ENCODE measurements at places on chromosomes 4 and X. TPM values are rescaled to one million over a fixed set of nuclear protein-coding genes. Genes with fewer than 3 reads are reported as not detected.

- no peak for DNase-seq
These were observed 16.1 kb downstream of the HADH start for GRCh38 chr4:108005807-108006206.

GRCh38 chr4:178027796-178028195 is 585.6 kb upstream of the AGA start:
- DNase-seq, result no peak

DNA sequence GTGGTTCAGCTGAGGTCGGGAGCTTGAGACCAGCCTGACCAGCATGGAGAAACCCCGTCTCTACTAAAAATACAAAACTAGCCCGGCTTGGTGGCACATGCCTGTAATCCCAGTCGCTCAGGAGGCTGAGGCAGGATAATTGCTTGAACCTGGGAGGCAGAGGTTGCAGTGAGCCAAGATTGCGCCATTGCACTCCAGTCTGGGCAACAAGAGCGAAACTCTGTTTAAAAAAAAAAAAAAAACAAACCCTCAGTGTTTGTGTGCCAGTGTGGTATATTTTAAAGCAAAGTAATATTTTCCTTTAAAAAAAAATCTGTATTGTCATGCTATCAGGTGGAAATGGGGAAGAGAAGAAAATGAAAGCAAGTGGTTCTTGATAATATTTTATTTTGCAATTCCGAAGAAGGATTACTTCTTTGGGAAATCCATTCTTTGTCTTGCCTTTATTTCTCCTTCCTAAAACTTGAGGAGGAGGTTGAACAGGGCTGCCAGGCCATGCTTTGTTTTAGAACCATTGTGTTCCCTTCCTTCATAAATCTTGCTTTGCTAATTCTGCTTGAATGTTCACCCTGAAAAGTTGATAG is 14.4 kb downstream of the ALG13 start:
- DNase-seq, result no peak

SMARCA5 gene
- 44.9 TPM for total RNA-seq

- no peak for DNase-seq
These were observed 40.5 kb downstream of the SETD7 start for GRCh38 chr4:139515531-139515958.

- DNase-seq, result no peak
These were observed 24.1 kb downstream of the PDLIM5 start for GRCh38 chr4:94475794-94476193.

SSX1 gene
- total RNA-seq, result not detected

- peak; percentile 21 for DNase-seq
These were observed 6.1 kb upstream of the SH3BP2 start for GRCh38 chr4:2786794-2787229.

DNA sequence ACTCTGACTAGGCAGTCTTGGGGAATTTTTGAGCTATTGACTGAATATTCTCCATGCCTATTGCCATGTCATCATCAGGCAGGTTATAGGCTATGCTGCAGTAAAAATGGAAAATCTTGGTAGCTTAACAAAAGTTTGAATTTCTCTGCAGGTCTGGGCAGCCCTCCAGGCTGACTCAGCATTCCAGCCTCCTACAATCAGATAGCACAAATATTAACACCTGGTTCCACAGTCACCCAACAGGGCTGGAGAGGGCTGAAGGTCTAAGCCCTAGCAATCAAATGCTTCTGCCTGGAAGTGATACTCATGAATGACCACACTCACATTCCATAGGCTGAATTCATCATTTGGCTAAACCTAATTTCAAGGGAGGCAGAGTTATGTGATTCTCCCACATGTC is 9.6 kb upstream of the PPP3CA start:
- peak; percentile 60 for DNase-seq

RBMXL3 gene
- total RNA-seq, result not detected

NDNF gene
- 9.8 TPM for total RNA-seq

DNA sequence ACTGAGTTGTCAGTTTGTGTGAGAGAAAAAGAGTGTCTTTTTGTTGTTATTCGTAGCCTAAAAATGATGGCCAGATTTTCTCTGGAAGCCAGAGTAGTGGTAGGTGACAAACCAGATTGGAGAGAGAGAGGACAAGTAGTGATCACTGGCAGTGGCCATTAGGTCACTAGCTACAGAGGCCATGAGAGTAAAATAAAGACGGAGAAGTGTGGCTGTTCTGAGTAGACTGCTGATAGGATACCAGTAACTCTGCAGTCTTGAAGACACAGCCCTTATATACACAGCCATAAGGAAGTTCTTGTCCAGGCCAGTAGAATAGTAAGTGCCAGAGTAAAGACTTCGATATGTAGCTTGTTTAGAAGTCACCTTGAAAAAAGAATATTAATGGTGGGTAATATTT is 7.7 kb downstream of the SLC30A9 start:
- DNase-seq, result no peak

- DNase-seq, result no peak
These were observed 640.6 kb downstream of the RPA4 start for GRCh38 chrX:97524340-97524739.

DNA sequence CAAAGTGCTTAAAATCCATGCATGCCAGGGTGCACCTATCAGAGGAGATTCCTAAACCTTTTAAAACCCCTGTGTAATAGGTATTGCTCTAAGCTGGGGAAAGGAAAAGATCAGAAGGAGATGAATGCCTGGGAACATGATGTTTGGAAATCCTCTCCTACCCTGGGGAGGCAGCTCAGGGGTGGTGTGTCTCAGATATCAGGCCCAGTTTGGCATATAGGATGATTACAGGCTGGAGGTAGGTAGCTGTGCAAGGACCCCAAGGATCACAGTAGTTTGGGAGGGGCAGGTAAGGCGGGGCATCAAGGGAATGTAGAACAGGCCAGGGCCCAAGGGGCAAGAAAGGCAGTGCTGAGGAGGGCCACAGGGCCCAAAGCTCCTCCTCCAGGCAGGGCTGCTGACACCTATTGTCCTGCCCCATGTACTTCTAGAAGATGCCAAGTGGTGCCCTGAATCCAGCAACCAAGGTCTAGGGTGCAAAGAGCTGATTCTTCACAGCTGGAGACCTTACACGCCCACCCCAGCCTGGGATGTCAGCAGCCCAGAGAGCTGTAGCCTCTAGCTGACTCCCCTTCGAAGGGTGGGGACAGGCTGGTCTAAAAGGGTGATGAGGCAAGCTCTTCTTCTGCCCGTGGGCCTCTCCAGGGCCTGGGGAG is 17.6 kb downstream of the SASH3 start:
- DNase-seq, result peak; percentile 52

- DNase-seq, result no peak
These were observed 1.1 kb downstream of the BMPR1B start for GRCh38 chr4:94758700-94759399.

DNA sequence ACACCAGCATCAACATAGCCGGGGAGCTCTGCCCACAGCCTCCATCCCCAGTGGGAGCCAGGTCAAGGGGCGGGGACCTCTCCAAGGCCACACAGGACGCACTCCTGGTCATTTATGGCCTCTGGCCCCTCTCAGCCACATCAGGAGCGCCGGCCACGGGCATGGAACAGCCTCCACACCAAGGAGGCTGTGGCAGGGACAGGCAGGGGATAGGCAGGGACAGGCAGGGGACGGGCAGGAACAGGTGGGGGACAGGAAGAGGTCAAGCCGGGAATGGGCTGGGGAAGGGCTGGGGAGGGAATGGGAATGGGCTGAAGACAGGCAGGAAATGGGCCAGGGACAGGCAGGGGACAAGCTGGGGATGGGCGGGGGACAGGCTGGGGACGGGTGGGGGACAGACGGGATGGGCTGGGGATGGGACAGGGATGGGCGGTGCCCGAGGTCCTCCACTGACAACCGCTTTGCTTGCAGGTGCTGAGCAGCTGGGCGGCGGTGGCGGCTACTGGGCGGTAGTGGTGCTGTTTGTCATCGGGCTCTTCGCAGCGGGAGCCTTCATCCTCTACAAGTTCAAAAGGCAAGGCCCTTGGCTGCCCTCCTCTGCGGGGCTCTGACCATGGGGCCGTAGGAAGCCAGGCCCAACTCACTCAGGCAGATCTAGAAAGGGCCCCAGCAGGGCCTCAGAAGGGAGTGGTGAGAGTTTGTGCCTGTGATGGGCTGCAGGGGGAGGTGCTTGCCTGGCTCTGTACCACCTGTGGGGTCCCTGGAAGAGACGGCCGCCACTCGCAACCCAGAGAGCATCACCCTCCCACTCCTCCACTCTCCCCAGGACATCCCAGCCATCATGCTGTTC is 205.6 kb downstream of the AFAP1 start:
- DNase-seq, result no peak

DNA sequence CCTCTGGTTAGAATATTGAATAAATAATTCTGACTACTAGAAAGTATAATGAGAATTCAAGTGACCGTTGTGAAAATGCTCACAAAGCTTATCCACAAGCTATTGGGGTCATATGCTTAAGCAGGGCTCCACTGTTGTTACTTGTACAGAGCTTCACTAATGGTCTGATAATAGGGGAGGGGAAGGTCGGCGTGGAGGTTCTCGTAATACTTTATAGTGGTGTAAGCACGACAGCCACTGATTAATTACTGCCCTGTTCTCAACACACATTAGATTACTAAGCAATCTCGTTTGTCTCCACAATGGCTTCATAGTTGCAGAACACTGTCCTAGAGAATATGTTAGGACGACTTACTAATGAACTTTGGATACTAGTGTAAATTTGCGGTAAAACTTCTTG is 11.6 kb downstream of the UNC5C start:
- no peak for DNase-seq

- DNase-seq, result no peak
These were observed 842.6 kb downstream of the TECRL start for GRCh38 chr4:63566658-63567057.

- peak; percentile 73 for DNase-seq
These were observed 33.0 kb downstream of the TSPAN5 start for GRCh38 chr4:98625399-98625798.

GRCh38 chr4:186979961-186980745 is 256.5 kb upstream of the FAT1 start:
- DNase-seq, result no peak

All from osteoblast (primary cell).